ENCODE measurements at places on chromosomes 4 and X.

GRCh38 chr4:111905511-111905910, 239.7 kb upstream of the FAM241A start:
- no peak overlapping the region for H3K4me3 ChIP-seq
- H3K4me1 ChIP-seq: no peaks in the 10 kb centered on the region
- DNase-seq: no peak
- H3K27me3 ChIP-seq: no peaks in the 10 kb centered on the region
- no peaks in the 10 kb centered on the region for H3K36me3 ChIP-seq
- no peak overlapping the region for H3K27ac ChIP-seq

GRCh38 chr4:52407545-52407944, 251.6 kb downstream of the USP46 start:
- H3K27me3 ChIP-seq: no peaks in the 10 kb centered on the region
- H3K36me3 ChIP-seq: no peaks in the 10 kb centered on the region
- H3K27ac ChIP-seq: no peak overlapping the region
- DNase-seq: no peak

DNA sequence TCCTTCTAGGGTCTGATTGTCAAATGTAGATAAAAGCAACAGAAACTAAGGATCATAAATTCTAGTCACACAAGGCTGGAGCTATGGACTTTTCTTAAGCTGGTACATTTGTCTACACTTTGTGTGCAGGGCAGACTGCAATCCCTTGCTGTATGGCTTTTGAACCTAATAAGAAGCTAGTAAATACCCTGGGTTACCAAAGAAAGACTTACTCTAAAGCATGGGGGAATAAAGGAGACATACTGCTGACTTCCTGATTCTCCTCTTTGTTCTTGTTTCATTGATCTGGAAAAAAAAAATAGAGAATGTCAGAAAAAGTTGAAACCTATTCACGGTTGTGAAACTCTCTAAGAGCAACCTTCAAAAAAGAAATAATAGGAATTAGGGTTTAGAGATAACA, 216.6 kb upstream of the TLL1 start:
- H3K4me1 ChIP-seq: no peaks in the 10 kb centered on the region
- no peak overlapping the region for H3K4me3 ChIP-seq
- H3K36me3 ChIP-seq: no peaks in the 10 kb centered on the region
- no peak for DNase-seq
- H3K27ac ChIP-seq: no peak overlapping the region
- H3K27me3 ChIP-seq: no peaks in the 10 kb centered on the region

DNA sequence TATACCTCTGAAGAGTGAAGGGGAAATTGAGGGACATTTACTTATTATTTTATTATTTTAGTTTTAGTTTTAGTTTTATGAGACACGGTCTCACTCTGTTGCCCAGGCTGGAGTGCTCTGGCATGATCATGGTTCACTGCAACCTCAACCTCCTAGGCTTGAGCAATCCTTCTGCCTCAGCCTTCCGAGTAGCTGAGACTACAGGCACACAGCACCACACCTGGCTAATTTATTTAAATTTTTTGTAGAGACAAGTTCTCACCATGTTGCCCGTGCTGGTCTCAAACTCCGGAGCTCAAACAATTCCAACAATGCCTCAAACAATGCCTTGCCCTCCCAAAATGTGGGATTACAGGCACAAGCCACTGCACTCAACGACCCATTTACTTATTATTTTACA, 68.4 kb upstream of the BMP2K start:
- no peak overlapping the region for H3K4me3 ChIP-seq
- DNase-seq: no peak
- H3K36me3 ChIP-seq: no peaks in the 10 kb centered on the region
- no peaks in the 10 kb centered on the region for H3K27me3 ChIP-seq
- no peaks in the 10 kb centered on the region for H3K4me1 ChIP-seq

GRCh38 chr4:124390861-124391260, 321.7 kb downstream of the ANKRD50 start:
- no peak overlapping the region for H3K4me3 ChIP-seq
- no peak for DNase-seq
- no peak overlapping the region for H3K27ac ChIP-seq
- no peaks in the 10 kb centered on the region for H3K4me1 ChIP-seq
- H3K36me3 ChIP-seq: no peaks in the 10 kb centered on the region
- H3K27me3 ChIP-seq: no peaks in the 10 kb centered on the region

GRCh38 chr4:138961129-138961528, 54.5 kb upstream of the NOCT start:
- no peak overlapping the region for H3K27ac ChIP-seq
- no peaks in the 10 kb centered on the region for H3K27me3 ChIP-seq
- no peak overlapping the region for H3K4me3 ChIP-seq
- no peaks in the 10 kb centered on the region for H3K4me1 ChIP-seq
- no peak for DNase-seq
- no peaks in the 10 kb centered on the region for H3K36me3 ChIP-seq

DNA sequence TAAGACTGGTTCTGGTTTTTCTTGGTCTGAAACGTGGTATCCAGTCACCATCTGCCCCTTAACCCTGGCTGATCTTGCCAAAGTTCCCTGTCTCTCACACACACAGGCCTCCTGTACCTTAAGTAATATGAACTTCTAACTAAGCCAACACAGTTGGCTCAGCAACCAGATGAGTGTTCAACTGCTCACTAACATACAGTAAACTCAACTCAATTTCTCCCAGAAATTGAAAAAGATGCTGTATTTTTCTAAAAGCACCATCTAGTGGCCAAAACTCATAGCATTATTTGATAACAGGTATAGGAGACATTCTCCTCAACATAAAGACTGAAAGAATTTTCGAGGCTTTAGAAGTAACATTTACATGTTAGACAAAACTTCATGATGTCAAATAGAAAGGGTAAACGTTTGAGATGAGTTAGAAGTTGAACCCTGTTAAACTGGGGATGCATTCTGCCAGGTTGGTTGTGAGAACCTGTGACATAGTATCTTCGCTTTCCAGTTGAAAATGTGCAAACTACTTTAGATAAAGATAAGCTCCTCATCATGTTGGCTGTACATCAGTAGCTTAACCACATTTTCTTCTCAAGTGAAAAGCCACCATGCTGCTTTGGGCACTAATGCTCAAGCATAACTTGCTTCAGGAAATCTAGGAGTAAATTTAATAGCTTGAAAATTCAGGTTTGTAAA, 31.2 kb downstream of the CCNI start:
- DNase-seq: no peak
- no peak overlapping the region for H3K4me3 ChIP-seq

GRCh38 chr4:186473933-186474332, 81.4 kb downstream of the MTNR1A start:
- no peak overlapping the region for H3K27ac ChIP-seq
- no peaks in the 10 kb centered on the region for H3K36me3 ChIP-seq
- no peaks in the 10 kb centered on the region for H3K27me3 ChIP-seq
- DNase-seq: no peak

DNA sequence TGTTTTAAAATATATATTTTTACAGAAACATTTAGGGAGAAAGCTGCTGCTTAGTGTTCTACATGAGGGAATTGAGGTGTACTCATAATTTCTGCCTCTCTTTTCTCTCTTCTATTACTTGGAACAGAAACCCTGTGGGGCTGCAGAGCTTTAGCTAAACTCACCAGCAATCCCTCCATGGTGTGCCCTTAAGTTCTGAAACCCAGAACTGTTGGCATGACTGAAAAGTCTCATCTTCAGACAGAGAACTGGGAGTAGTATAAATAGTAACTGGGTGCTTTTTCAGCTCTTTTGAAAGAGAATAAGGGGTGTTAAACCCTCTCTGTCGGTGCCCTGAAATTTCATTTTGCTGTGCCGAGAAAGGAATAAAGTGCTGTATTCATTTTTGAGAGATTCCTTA, 294.9 kb upstream of the BOD1L1 start:
- H3K27me3 ChIP-seq: no peaks in the 10 kb centered on the region
- no peak for DNase-seq
- no peaks in the 10 kb centered on the region for H3K4me1 ChIP-seq
- no peak overlapping the region for H3K4me3 ChIP-seq

DNA sequence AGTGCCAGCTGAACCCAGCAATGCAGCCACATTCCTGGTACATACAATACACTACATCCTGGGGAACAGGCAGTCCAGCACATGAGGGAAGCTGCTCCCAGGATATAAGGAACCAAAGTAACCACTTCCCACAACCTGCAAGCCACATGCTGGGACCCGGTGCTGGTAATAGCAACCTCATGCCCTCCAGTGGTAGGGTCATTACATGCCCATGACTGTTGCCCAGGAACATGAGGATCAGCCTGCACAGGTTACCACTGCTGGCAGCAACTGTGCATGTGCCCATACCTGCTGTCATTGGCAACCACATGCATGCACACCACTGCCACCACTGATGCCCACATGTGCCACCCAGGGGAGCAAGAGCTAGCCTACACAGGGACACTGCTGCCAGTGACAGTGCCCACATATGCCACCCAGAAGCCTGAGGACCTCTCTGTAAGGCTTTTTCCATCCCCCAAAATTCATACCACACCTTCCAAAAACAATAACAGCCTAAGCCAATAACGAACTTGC, 1982.5 kb downstream of the ARAP2 start:
- H3K4me1 ChIP-seq: no peaks in the 10 kb centered on the region
- H3K27ac ChIP-seq: no peak overlapping the region
- H3K4me3 ChIP-seq: no peak overlapping the region
- H3K27me3 ChIP-seq: no peaks in the 10 kb centered on the region
- H3K36me3 ChIP-seq: no peaks in the 10 kb centered on the region

GRCh38 chrX:79096145-79096556, 48.3 kb upstream of the GPR174 start:
- H3K4me1 ChIP-seq: no peaks in the 10 kb centered on the region
- H3K27ac ChIP-seq: no peak overlapping the region
- no peak overlapping the region for H3K4me3 ChIP-seq

- DNase-seq: no peak
- H3K27ac ChIP-seq: no peak overlapping the region
- no peaks in the 10 kb centered on the region for H3K36me3 ChIP-seq
- H3K4me3 ChIP-seq: no peak overlapping the region
- H3K27me3 ChIP-seq: no peaks in the 10 kb centered on the region
These were observed 263.3 kb downstream of the BMPR1B start for GRCh38 chr4:95021099-95021498.

- no peak for DNase-seq
- peaks cover 4% of the 10 kb centered on the region for H3K36me3 ChIP-seq
- no peak overlapping the region for H3K4me3 ChIP-seq
- H3K27ac ChIP-seq: no peak overlapping the region
- H3K27me3 ChIP-seq: no peaks in the 10 kb centered on the region
These were observed 58.9 kb downstream of the DOCK11 start for GRCh38 chrX:118554511-118554910.

- peak overlapping the region; percentile 93 for H3K4me3 ChIP-seq
- no peak for DNase-seq
- H3K36me3 ChIP-seq: no peaks in the 10 kb centered on the region
- H3K27me3 ChIP-seq: no peaks in the 10 kb centered on the region
- no peaks in the 10 kb centered on the region for H3K4me1 ChIP-seq
These were observed 529 bp upstream of the UBA6 start for GRCh38 chr4:67701517-67701850.

- no peak for DNase-seq
- no peak overlapping the region for H3K4me3 ChIP-seq
- no peaks in the 10 kb centered on the region for H3K27me3 ChIP-seq
- H3K27ac ChIP-seq: no peak overlapping the region
- no peaks in the 10 kb centered on the region for H3K4me1 ChIP-seq
- H3K36me3 ChIP-seq: no peaks in the 10 kb centered on the region
These were observed 754.9 kb upstream of the SLIT2 start for GRCh38 chr4:19496756-19497155.

GRCh38 chr4:16516796-16517439, 290.6 kb upstream of the TAPT1 start:
- H3K27ac ChIP-seq: no peak overlapping the region
- DNase-seq: peak; percentile 66
- no peak overlapping the region for H3K4me3 ChIP-seq
- H3K27me3 ChIP-seq: no peaks in the 10 kb centered on the region

DNA sequence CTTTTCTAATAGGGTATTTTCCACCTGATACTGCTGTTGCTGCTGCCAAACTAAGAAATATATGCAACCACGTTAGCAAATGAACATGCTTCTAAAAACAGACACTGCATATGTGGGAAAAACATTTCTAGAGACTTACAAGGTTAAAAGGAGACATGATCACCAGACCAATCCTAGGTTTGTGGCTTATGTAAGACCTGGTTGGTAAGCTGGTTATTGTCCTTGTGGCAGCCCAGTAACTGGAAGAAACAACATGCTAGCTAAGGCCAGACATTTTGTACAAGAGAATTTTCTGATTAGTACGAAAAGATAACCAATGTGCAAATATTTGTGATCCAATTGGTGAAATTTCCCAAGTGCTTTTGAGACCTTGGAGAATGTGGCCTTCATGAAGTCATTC, 112.0 kb downstream of the AFF2 start:
- no peaks in the 10 kb centered on the region for H3K27me3 ChIP-seq
- DNase-seq: no peak
- no peaks in the 10 kb centered on the region for H3K36me3 ChIP-seq
- no peak overlapping the region for H3K27ac ChIP-seq
- H3K4me1 ChIP-seq: no peaks in the 10 kb centered on the region

DNA sequence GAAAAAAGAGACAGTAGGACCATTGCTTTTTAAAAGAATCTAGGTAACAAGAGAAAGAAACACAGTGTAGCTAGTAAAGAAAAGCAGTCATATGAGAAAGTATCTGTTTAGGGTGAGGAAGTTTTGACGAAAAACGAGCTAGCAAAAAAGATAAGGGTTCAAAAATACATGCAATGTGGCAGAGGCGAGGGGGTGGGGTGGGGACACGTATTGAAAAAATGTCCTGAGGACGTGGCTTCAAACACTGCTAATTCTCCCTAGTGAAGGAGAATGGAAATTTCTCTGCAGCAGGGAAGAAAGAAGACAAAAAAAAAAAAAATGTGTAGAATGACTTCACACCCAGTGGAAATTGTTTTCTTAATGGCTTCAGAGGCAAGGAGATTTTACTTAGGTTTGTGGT, 856.4 kb upstream of the INTU start:
- no peak overlapping the region for H3K27ac ChIP-seq
- H3K4me1 ChIP-seq: no peaks in the 10 kb centered on the region
- H3K27me3 ChIP-seq: no peaks in the 10 kb centered on the region
- H3K4me3 ChIP-seq: no peak overlapping the region
- H3K36me3 ChIP-seq: no peaks in the 10 kb centered on the region
- DNase-seq: no peak

- no peaks in the 10 kb centered on the region for H3K4me1 ChIP-seq
- no peak overlapping the region for H3K4me3 ChIP-seq
- H3K27ac ChIP-seq: no peak overlapping the region
- H3K27me3 ChIP-seq: no peaks in the 10 kb centered on the region
- no peaks in the 10 kb centered on the region for H3K36me3 ChIP-seq
These were observed 453.1 kb upstream of the KLHL4 start for GRCh38 chrX:87064502-87064901.

DNA sequence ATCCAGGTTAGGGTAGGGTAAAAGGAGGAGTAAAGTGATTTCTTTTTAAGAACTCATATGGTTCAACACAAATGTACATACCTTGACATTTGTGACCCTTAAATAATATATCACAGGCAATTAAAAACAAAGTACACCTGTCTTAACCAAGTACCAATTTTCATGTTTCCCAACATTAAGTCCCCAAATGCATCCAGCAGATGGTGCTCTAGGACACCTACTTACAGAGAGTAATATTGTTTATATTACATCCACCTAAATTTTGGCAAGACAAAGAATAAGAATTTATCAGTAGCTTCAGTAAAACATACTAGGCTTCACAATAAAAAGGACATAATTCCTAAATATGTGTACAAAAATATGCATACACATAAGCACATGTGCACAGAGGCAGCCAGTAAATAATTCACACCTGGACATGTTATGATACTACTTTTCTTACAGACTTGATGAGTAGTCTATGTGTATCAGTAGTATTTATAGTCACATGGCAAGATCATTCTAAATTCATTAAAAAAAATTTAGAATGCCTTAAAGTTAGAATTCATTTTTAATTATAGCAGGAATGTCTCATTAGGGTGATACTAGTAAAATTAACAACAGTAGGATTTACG, 219.7 kb downstream of the DCLK2 start:
- no peak overlapping the region for H3K27ac ChIP-seq
- no peaks in the 10 kb centered on the region for H3K36me3 ChIP-seq
- DNase-seq: no peak
- no peaks in the 10 kb centered on the region for H3K4me1 ChIP-seq
- H3K4me3 ChIP-seq: no peak overlapping the region

Measured in ascending aorta (tissue), 2 donors.